CD4-positive, alpha-beta memory T cell (primary cell): ENCODE measurements at places on chromosomes 3 and 15.

DNA sequence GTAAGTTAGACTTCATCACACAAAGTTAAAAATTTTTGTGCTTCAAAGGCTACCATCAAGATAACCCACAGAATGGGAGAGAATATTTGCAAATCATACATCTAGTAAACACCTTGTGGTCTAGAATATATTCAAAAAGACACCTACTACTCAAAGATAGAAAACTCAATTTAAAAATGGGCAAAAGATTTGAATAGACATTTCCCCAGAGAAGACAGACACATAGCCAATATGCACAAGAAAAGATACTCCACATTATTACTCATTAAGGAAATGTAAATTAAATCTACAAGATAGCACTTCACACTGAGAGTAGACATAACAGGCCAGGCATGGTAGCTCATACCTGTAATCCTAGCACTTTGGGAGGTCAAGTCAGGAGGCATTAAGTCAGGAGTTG is 87.8 kb upstream of the MANF start:
- DNase-seq = no peak

GRCh38 chr15:51133140-51133765 is 38.5 kb upstream of the TNFAIP8L3 start:
- no peak for DNase-seq

GRCh38 chr3:76497636-76498035 is 542.3 kb upstream of the ROBO2 start:
- DNase-seq = no peak

GRCh38 chr3:12405432-12406272 is 78.6 kb upstream of the TSEN2 start:
- no peak for DNase-seq

DNA sequence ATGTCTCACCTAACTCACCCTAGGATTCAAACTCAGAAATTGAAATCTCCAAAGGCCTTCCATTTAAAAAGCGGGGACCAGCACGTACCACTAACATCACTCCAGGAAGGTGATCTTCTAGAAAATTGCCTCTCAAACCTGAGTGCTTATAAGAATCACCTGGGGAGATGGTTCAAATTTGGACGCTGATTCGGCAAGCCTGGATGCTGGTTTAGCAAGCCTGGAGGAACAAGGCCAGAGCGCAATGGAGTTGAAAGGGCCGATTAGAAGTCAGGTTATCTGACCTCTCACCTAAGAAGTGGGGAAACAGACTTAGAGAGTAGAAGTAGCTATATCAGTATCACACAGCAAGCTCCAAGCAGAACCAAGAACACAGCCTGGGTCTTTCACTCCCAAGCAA is 68.2 kb downstream of the SSUH2 start:
- DNase-seq = no peak

GRCh38 chr3:162776148-162776547 is 1279.5 kb downstream of the OTOL1 start:
- DNase-seq = no peak

DNA sequence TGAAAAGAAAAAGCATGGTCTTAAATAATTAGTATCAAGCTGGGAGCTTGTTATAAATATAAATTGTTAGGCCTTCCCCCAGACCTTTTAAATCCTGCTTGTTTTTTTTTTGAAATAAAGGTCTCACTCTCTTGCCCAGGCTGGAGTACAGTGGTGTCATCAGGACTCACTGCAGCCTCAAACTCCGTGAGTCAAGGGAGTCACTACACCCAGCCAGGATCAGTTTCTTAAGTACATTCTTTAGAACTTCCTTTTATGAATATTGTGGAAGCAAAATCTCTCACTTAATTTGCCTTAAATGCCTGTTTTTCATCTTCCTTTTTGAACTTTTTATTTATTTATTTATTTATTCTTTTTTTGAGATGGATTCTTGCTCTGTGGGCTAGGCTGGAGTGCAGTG is 20.8 kb upstream of the DENND4A start:
- no peak for DNase-seq

DNA sequence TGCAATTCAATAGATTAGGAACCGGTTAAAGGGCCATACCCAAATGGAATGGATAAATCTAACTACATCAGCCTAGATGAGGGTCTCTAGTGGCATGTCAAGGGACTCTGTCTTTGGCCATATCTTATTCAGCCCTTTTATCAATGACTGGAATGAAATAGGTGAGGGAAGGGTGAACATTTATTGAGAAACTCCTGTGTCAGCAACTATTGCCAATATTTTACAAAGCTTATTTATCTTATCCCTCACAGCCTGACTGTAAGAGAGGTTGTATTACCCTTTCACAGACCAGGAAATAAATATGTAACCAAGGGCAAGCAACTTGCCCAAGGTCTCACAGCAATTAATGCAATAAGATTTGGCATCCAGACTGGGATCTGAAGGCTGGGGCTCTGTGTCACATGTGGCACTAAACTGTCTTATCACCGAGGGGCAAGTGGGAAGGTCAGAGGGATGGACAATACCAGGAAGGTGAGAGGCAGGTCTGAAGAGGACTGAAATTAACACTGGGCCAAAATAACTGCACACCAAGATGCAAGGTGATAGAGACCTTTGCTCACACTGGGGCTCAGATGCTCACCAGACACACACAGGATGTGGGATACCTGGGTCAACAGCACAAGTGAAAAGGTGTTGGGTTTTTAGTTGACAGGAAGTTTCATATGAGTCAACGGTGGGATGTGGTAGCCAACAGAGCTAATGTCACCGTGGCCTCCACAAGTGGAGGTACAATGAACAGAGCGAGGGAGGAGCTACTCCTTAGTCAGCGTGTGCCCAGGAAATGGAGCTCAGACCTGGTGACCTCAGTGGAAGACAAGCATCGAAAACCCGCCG is 261.3 kb downstream of the RPLP1 start:
- peak; percentile 92 for DNase-seq

DNA sequence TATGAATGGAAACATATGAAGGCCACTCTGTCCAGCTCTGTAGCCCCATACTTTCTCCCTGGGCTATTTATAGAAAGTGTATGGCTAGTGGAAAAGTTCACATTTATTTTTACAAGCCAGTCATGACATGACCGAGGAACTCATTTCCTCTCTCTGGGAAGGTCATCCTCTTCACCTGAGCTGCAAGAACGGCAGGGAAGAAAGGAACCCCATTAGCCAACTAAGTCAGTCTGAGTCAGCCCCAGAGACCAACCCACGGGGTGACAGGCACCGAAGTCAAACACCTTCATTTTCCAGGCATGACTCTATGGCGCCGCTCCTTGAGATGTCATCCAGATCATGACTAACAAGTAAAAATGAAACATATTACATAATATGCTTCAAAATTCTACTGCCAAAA is 4.8 kb downstream of the PAQR9 start:
- no peak for DNase-seq

DNA sequence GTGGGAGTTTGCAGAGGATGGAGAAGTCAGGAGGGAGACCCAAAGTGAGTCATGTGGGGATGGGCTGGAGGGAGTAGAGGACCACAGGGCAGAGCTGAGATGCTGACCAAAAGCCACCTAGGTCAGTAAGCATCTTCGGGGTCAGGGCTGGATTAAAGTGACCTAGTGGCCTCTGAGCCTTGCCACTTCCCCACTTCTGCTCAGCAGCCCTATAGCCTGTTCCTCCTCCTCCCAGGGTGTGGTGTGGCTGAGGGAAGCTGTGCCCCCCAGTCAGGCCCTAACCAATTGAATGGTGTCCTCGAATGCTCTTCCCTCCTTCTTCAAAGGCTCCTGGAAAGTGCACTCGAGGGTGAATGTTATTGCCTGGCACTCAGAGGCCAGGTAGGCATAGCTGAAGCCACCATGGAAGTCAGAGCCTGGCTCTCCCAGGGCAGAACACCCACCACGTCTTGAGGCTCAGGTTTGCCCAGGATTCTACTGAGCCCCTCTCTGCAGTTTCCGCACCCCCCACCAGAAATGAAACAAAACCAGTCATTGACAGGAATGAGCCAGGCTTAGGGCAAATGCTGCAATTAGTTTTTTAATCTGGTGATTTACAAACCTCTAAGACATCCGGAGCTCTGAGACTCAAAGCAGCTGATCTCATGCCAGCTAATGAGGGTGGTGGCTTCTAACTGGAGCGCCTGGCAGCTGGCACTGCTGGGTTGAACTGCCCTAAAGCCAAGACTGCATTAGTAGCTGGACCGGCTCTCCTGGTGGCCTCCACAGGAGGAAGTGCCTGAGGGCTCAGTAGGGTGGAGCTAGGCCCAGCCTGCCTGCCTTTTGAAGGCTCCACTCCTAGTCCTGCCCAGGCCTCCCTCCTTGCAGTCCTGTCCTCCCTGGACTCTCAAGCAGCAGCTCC is 26.0 kb upstream of the VIPR1 start:
- no peak for DNase-seq

GRCh38 chr15:88604381-88605188 is 16.6 kb upstream of the AEN start:
- DNase-seq = no peak

- DNase-seq = no peak
Observed at GRCh38 chr3:14491396-14492190, 48.5 kb downstream of the GRIP2 start.

GRCh38 chr3:61685755-61686154 is 124.4 kb downstream of the PTPRG start:
- DNase-seq = no peak

- DNase-seq = no peak
Observed at GRCh38 chr3:154548341-154548740, 118.4 kb upstream of the GPR149 start.

DNA sequence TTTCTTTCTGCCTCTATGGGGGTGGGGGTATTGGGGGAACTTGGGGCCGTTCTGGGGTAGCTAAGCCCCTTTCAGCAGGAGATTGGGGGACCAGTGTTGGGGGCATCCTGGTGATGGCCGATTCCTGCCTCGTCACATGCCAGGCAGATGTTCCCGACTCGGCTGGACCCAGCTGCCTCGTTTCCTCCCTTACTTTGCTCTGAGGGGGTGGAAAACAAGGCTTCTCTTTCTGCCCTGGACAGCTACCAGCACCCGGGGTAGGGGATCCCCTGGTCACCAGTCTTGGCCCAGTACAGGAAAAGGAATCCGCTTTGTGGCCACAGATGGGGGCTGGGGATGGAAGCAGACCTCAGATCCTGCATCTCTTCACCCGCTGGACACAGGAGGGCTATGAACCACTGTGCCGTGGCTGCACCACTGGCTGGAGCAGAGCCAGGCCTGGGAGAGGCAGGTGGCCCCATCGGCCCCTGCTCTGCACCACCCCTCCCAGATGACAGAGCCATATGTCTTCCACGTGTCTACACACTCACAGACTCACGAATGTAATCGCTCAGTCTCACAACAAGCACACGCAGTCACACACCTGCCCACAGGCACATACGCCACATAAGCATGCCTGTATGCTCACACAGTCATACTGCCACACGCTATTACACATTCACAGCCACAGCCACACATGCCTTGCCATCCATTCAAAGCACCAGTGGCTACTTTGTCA is 12.4 kb downstream of the SNX33 start:
- DNase-seq = no peak

DNA sequence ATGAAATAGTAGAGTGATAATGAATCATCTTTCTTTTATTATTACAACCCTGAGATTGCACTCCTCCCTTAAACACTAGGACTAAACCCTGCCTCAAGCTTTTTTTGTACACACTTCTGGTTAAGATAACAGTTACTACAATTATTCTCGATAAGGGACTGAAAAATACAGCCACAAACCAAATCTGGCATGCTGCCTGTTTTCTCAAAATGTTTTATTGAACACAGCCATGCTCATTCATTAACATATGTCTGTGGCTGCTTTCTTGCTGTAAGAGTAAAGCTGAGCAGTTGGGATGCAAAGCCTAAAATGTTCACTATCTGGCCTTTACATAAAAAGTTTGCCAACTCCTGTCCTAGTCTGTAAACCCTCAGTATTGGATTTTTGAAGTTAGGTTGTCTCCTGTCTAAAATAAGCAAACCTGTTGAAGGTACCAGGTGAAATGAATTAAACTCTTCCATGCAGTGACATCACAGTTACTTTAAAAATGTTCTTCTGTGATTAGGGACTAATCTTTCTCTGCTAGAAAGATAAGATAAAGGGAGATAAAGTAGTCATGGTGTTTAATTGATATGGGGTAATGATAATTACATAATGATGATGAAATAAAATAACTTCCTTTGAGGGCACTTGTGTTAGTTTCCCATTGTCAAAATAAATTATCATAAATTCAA is 218.2 kb downstream of the STXBP5L start:
- no peak for DNase-seq

- no peak for DNase-seq
Observed at GRCh38 chr15:83919319-83919830, 265.5 kb downstream of the ADAMTSL3 start.

GRCh38 chr15:53747501-53748068 is 11.9 kb downstream of the WDR72 start:
- DNase-seq = no peak

DNA sequence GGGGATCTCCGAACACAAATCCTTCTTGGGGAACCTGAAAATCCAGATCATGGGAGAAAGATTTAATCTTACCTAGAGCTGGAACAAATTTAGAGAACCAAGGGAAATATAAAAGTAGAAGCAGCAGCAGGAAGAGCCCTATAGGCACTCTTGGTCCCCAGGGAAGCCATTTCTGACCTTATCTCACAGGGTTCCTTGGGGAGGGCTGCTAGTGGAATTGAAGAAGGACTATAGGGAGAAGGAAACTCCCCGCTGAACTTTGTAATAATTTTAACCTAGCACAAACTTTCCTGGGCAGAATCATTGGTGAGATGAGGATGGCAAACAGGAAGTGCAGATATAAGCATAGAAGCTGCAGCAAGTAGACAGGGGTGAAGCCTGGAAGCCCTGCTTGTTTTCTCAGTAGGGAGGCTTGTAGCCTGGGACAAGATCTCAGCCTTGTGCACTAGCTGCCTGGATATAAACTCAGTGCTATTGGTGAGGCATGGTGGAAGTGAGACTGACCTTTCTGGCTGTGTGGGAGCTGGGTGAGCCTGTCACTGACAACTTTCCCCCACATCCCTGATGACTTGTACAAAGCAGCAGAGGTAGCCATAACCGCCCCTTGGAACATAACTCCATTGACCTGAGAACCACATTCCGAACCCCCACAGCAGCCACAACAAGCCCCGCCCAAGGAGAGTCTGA is 343.0 kb upstream of the TGFBR2 start:
- DNase-seq = no peak

DNA sequence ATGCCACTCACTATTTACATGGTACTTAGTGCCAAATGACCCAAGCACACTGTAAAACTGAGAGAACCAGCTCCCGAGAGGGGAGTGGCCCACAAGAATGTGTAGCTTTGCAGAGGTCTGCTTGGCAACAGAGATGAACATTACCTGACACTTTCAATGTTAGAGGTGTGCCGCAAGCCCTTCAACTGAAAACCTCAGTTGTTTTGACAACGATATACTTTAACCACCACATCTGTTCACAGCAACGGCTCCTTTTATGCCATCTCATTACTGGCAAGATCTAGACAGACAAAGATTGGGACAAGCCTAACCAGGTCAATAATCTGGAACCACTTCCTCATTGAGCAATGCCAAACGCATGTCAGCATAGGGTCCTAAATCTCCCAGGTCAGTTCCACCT is 23.7 kb downstream of the NEK10 start:
- DNase-seq = peak; percentile 60

- DNase-seq = no peak
Observed at GRCh38 chr15:77097248-77097721, 26.4 kb upstream of the TSPAN3 start.
